ENCODE measurements at places on chromosomes 6 and 20.

- no peak for DNase-seq
Measured at GRCh38 chr6:25050356-25050755, 114.6 kb upstream of the RIPOR2 start.

- no peak for DNase-seq
Measured at GRCh38 chr6:5599127-5599526, 337.8 kb downstream of the FARS2 start.

GRCh38 chr6:129623008-129623732, 86.8 kb downstream of the ARHGAP18 start:
- no peak for DNase-seq

GRCh38 chr20:56815796-56816195, 186.7 kb downstream of the TFAP2C start:
- DNase-seq = peak; percentile 48

GRCh38 chr20:5364997-5365597, 48.3 kb upstream of the PROKR2 start:
- DNase-seq = no peak

DNA sequence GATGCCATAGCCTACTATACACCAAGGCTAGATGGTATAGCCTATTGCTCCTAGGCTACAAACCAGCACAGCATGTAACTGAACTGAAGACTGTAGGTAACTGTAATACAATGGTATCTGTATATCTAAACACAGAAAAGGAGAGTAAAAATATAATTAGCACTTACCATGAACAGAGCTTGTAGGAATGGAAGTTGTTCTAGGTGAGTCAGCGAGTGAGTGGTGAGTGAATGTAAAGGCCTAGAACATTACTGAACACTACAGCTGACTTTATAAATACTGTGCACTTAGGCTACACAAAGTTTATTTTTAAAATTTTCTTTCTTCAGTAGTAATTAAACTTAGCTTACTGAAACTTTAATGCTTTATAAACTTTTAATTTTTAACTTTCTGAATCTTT, 129.5 kb downstream of the BTBD9 start:
- no peak for DNase-seq

DNA sequence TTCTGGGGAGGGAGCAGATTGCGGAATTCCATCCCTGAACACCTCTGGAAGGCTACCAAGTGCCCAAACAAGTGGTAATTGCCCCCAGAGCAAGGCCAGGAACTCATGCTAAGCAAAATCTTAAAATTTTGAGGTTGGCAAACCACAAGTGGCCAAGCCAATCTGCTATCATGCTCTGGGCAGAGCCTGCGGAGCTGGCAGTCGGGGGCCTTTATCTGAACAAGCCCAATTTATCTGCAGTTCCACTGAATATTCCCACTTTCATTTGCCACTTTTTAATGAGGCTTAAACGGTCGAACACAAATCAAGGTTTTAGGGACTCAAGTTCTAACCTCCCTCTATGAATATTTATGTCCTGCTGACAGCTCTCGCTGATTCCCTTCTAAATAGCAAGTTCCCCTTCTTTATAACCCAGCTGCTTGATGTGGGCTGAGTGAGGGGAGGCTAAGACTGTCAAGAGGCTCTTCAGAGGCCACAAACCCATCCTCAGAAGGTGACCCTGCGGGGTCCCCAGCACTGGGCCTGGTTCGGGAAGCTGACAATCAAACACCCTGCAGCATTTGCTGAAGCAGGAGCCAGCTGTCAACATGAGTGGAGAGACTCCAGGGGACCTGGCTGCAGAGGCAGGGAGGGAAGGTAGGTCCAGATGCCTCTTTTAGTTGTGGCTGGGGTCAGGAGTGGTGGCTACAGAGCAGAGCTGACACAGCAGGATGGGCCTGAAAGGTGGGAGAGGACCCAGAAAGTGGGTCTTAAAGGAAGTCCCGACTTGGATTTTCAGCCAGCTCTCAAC, 11.9 kb downstream of the CCDC167 start:
- DNase-seq = peak; percentile 41

Measured in endodermal cell (in vitro differentiated cells).